ENCODE measurements at places on chromosomes 7 and 10. TPM values are rescaled to one million over a fixed set of nuclear protein-coding genes. Genes with fewer than 3 reads are reported as not detected.

Gene TMEM229A
- total RNA-seq = not detected

Gene XRCC2
- total RNA-seq = 8.5 TPM

Gene ITGA8
- 0.12 TPM for total RNA-seq

Gene NUTM2E
- not detected for total RNA-seq

All from endothelial cell of umbilical vein (primary cell).